SK-MEL-5 (cell line): ENCODE measurements at places on chromosomes 2 and 18. TPM values are rescaled to one million over a fixed set of nuclear protein-coding genes. Genes with fewer than 3 reads are reported as not detected.

The TUBB8B gene
- total RNA-seq = 0.29 and 0.69 TPM in 2 replicates

The NOSTRIN gene
- not detected in 2 replicates for total RNA-seq

The KLHL30 gene
- total RNA-seq = 0.03 TPM in 1 of 2 replicates, not detected in the other

The MPP4 gene
- 0.11 TPM in 1 of 2 replicates, not detected in the other for total RNA-seq

The NTSR2 gene
- total RNA-seq = not detected in 2 replicates

The DPYSL5 gene
- not detected in 2 replicates for total RNA-seq

The POU3F3 gene
- total RNA-seq = 2.2 TPM in 2 replicates

The CXCR1 gene
- total RNA-seq = not detected in 2 replicates

The PRSS56 gene
- not detected in 2 replicates for total RNA-seq

The RAD51AP2 gene
- total RNA-seq = not detected in 2 replicates

The GRHL1 gene
- 1.9 and 2.1 TPM in 2 replicates for total RNA-seq

The SERPINB10 gene
- total RNA-seq = 1.2 TPM in 1 of 2 replicates, not detected in the other

The PAX8 gene
- total RNA-seq = 0.75 and 0.90 TPM in 2 replicates

The TLX2 gene
- total RNA-seq = 0.16 and 0.55 TPM in 2 replicates

The PARD6G gene
- total RNA-seq = 8.6 and 8.8 TPM in 2 replicates

The POTEC gene
- total RNA-seq = not detected in 2 replicates
